Colonic mucosa (tissue), 4 donors: ENCODE measurements at places on chromosomes 1 and 21.

DNA sequence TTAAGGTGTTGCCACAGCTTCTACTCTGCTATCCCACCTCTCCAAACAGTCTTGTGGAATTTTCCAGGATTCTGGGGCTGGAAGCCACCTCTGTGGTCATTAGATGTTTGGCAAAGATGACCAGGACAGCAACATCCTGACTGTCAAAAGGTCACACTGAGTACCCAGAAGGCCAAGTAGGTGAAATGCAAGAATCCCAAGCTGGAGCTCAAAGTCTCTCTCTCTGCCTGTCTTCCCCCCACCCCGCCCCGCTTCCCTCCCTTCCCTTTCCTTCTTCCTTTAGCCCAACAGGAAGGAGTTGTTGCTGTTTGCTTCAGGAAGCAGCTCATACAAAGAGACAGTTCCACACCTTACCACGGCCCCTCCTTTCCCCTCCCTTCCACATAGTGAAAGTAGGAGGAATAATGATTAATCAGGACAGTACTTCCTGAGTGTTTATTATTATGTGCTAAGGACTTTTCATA lies 75.6 kb upstream of the SLC2A1 start:
- DNase-seq, result peak; percentile 43
- no peaks in the 10 kb centered on the region for H3K36me3 ChIP-seq
- H3K4me3 ChIP-seq, result no peak overlapping the region
- H3K27me3 ChIP-seq, result no peaks in the 10 kb centered on the region
- no peaks in the 10 kb centered on the region for H3K4me1 ChIP-seq
- peak overlapping the region; percentile 17 for H3K27ac ChIP-seq

GRCh38 chr1:178311164-178311563 lies 185.6 kb downstream of the CLEC20A start:
- H3K4me3 ChIP-seq, result no peak overlapping the region
- no peaks in the 10 kb centered on the region for H3K27me3 ChIP-seq
- H3K27ac ChIP-seq, result no peak overlapping the region
- no peaks in the 10 kb centered on the region for H3K4me1 ChIP-seq

DNA sequence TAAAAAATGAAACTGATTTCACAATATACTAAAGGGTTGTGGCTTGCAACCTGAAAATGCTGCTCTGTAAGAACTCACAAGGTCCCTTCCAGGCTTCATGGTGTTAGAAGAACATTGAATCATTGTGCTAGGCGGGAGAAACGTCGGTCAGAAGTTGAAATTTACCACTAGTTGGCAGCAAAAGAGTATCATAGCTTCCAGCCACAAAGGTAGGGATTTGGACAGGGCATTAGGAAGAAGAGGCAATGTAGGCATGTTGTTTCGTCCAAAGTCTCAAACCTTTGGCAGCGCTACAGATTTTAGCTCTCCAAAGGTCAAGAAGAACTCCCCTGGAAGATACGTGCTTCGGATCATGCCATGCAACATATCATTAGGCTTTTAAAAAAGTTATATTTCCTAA lies 62.5 kb upstream of the ZP4 start:
- no peaks in the 10 kb centered on the region for H3K36me3 ChIP-seq
- no peak overlapping the region for H3K4me3 ChIP-seq
- DNase-seq, result no peak
- no peak overlapping the region for H3K27ac ChIP-seq

DNA sequence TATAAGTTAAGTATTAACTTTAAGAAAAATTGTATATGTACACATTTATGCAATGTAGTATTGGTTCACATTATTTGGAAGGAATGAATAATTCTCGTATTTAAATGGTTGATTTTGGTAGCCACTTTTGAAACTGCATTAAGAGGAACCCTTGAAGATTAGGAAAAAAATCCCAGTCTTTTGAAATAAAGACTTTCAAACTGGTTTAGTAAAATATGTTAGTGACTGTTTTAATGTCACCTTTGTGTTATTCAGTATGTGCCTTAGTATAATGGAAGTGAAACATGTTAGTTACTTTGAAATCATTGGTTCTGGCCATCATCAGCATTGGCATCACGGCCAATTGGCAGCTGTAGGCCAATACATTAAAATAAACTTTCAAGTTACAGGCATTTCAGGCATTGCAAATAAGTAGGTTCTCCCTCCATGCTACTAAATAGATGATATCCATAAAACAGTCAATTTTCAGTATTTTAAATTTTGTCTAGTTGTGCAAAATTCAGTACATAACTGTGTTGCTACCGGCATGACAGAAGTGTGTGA lies 4.4 kb downstream of the MIER1 start:
- H3K36me3 ChIP-seq, result no peaks in the 10 kb centered on the region
- H3K27ac ChIP-seq, result peak overlapping the region; percentile 98
- DNase-seq, result no peak

- H3K36me3 ChIP-seq, result no peaks in the 10 kb centered on the region
- H3K4me1 ChIP-seq, result no peaks in the 10 kb centered on the region
- no peak overlapping the region for H3K4me3 ChIP-seq
- H3K27me3 ChIP-seq, result no peaks in the 10 kb centered on the region
- DNase-seq, result no peak
- H3K27ac ChIP-seq, result no peak overlapping the region
These were observed 25.7 kb downstream of the CAMK1G start for GRCh38 chr1:209609041-209609790.

DNA sequence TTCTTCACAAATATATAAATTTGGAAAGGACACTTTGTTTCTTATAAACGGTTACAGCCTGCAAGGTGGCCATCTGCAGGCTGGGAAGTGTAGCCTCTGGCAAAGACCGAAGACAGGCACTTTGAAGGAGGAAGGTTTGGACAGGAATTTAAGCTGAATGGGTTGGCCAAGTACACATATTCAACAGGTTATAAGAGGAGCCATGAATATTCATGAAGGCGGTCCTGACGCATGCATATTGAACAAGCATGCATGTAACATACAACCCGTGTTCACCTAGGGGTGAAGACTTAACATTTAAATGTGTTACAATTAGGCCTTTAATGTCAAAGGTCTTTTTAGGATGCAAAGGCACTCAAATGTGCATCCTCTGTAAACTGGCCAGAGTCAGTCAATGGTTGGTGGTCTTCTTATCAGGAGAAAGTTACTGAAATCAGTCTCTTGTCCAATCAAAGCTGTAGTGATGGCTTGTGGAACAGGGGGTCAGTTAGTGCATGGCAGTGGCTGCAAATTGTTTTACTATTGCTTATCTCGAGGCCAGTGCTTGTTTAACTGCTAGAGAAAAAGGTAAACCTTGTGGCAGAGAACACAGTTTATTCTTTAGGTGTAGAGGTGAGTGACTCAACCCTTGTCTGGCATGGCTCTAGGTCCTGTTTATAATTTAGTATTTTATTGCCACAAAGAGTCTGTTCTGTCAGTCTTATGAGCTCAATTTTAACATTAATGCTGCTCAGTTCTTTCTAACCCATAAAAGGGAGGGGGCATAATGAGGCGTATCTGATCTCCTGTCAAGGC lies 70.3 kb upstream of the F3 start:
- H3K27me3 ChIP-seq, result no peaks in the 10 kb centered on the region
- peak overlapping the region; percentile 80 for H3K27ac ChIP-seq
- no peak for DNase-seq
- no peaks in the 10 kb centered on the region for H3K36me3 ChIP-seq

GRCh38 chr1:26814377-26814776 lies 12.1 kb upstream of the ZDHHC18 start:
- H3K27me3 ChIP-seq, result no peaks in the 10 kb centered on the region
- no peaks in the 10 kb centered on the region for H3K36me3 ChIP-seq
- no peak for DNase-seq
- no peaks in the 10 kb centered on the region for H3K4me1 ChIP-seq
- H3K4me3 ChIP-seq, result no peak overlapping the region
